ENCODE measurements at places on chromosomes 5 and 9.

- no peak for DNase-seq
These were observed 222.6 kb downstream of the MEF2C start for GRCh38 chr5:88660264-88660946.

DNA sequence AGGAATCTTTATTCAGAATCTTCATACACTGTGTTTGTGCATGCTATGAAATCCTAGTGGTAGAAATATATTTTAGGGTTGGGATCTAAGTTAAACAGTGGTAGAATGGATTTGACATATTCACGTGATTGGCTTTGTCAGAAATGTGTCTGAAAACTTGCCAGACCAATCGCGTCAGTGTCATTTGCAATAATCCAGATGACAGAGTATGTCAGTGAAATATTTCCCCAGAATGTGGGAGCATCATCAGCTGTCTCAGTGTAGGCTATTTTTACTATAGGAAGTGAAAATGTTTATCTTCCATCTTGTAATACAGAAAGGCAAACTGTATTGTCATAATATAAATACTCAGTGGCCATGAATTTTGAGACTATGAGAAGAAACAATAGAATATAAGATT is 220.6 kb upstream of the EDIL3 start:
- no peak for DNase-seq

DNA sequence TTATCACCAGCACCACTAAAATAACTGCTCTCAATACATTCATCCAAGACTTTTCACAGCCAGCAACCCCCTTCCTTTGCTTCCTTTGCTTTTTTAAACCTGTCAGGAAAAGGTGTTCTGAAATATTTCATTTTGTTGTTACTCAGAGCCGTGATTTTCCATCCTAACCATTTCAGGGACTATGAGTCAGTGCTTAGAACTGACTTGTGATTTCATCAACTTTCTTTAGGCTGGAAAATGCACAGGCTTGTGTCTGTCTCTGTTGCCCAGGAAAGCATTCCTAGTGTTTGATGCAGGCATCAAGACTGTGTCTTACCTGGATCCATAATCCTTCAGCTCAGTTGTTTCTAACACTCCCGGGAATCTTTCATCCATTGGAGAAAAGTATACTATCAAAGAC is 805.6 kb downstream of the BRINP1 start:
- DNase-seq: no peak

GRCh38 chr9:71648453-71648852 is 119.9 kb downstream of the CEMIP2 start:
- DNase-seq: no peak

DNA sequence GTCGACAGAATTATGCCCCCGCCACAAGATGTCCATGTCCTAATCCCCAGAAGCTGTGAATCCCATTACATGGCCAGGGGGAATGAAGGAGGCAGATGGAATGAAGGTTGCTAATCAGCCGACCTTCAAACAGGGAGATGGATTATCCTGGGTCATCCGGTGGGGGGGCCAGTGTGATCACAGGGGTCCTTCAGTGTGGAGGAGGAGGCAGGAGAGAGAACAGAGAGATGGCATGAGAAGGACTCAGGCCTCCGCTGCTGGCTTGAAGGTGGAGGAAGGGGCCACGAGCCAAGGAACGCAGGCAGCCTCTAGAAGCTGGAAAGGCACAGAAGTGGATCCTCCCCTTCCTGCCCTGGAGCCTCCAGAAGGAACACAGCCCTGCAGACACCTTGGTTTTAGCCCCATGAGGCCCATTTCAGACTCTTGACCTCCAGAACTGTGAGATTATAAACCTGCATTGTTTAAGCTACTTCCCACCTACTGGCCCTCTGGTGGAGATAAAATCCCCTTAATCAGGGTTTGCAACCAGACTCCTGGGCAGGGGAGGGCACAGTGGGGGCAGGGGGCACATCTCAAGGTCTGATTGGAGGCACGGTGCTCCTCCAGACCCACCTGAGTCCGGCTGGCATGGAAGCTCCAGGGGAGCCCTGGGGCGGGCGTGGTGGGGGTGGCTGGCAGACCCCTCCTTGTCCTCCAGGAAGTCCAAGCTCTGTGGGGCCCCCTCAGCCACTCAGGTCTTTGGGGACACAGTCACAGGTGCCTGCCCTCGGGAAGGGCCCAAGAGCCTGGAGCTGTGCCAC is 13.8 kb downstream of the PTGES2 start:
- DNase-seq: no peak

DNA sequence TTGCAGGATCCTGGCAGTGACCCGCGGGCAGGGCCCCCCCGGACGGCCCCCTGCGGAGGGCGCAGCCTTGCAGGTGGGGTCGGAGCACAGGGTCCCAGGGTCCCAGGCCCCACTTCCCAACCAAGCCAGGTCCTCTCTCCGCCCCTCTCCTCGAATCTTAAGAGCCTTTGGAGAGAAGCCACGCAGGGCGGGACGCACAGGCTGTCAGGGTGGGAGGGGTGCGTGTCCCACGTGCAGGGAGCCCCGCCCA is 18.4 kb upstream of the EGFL7 start:
- no peak for DNase-seq

DNA sequence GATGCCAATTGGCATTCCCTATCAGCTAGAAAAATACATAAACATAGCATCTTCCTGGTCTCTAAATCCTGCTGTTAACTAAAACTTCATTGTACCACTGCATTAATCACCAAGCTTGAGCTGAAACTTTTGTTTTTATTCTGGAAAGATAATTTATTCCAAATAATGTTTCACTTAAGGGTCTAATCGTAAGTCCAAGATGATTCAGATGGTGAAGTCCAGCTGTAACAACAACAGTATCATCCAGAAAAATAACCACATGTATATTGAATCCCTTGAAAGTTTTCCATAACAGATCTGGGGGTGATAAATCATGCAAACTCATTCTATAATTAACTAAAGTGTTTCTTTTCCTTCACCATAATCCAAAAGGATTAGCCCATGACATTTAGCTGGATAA is 23.9 kb downstream of the RORB start:
- DNase-seq: no peak

GRCh38 chr5:137209232-137209809 is 289.8 kb downstream of the SPOCK1 start:
- no peak for DNase-seq

DNA sequence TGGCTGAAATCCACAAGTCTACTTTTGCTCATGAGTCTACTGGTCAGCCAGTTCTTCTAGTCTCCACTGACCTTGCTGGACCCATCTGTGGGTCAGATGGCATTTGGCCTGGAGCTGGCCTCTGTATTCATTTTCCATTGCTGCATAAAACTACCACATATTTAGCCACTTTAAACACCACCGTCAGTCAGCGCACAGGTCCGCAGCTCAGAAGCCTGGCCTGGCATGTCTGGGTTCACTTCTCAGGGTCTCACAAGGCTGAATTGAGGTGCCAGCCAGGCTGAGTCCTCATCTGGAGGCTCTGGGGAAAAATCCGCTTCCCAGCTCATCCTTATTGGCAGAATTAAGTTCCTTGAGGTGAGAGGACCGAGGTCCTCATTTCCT is 54.7 kb downstream of the BARX1 start:
- no peak for DNase-seq

DNA sequence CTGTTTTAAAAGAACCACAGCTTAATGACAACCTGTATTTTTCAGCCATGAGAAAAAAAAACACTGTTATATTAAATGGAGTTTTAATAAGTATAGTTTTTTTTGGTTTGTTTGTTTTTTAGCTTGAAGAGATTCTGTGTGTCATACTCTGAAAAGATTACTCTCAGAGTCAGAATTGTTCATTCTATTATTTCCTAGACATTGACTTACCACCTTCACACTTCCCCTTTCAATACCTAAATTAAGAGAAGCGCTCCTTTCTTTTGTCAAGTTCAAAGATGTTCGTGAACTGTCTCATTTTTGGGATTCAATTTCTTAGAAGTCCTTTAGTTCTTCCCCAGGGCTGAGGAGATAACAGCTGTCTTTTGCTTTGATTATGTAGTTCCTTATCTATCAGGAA is 1201.6 kb upstream of the NUDT12 start:
- DNase-seq: no peak

DNA sequence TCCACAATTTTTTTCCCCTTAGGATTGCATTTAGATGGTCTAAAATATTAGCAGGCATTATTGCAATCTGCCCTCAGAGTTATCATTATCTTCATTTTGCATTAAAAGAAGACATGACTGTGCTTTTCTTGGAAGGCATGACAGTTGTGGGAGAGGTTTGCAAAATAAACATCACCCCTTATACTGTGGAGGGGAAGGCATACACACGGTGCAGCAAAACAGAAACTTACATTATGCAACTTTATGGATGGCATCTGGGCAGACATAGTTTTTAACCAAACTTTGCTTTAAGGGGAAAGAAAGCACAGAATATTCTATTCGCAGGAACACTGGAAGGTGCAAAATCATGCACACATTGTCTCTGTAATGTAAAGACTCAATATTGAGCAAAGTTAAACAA is 505.8 kb upstream of the ADAMTS16 start:
- DNase-seq: no peak

- no peak for DNase-seq
These were observed 52.6 kb downstream of the SRFBP1 start for GRCh38 chr5:122014236-122014935.

- DNase-seq: no peak
These were observed 104.2 kb upstream of the MVB12B start for GRCh38 chr9:126222363-126222834.

GRCh38 chr5:127612441-127613141 is 36.3 kb upstream of the CTXN3 start:
- no peak for DNase-seq

GRCh38 chr5:34685485-34686165 is 29.5 kb downstream of the RAI14 start:
- DNase-seq: no peak

DNA sequence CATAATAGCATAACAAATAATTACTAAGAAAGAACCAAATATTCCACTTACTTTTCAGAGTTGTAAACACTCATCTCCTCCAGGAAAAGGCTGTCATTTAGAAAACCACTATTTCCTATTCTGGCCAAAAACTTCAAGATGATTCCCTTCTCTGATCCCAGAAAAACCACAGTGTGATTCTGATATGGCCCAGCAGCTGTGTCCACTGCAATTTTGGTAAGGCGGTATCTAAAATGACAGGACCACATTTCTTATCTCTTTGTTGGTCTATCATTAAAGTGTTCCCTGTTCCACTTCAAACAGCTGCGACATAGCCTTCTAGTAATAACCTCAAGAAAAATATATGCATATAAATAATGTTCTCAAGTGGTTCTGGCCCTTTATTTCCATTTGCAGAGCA is 96.1 kb downstream of the SEMA6A start:
- no peak for DNase-seq

DNA sequence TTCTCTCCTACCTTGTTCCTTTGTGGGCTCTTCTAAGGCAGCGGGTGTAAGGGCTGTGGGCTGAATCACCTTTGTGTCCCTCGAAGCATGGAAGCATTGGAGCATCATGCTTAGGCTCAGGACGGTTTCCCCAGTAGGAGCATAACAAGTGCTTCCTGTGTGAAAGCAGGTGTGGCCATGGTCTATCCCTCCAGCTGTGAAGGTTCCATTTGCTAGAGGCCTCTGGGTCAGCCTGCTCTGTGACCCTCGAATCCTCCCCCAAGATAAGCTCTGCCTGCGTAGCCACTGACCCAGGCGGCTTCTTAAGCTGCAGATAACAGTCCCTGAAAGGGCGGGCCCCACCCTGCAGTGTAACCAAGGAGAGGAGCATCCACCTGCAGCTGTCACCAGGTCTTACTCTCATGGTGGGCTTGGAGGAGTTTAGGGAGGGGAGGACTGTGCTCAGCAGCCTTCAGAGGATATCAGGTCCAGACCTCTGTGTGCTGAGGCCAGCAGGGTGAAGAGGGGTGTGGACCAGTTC is 8.4 kb upstream of the NDST1 start:
- no peak for DNase-seq

- no peak for DNase-seq
These were observed 184.5 kb downstream of the PDZD2 start for GRCh38 chr5:31823472-31823871.

GRCh38 chr5:35762368-35762767 is 94.3 kb upstream of the IL7R start:
- no peak for DNase-seq

GRCh38 chr9:18666986-18667772 is 193.2 kb downstream of the ADAMTSL1 start:
- no peak for DNase-seq

- no peak for DNase-seq
These were observed 159.5 kb upstream of the SHB start for GRCh38 chr9:38228331-38229103.

- no peak for DNase-seq
These were observed 377.8 kb upstream of the CLINT1 start for GRCh38 chr5:158236511-158237335.

GRCh38 chr5:153233933-153234332 is 256.5 kb upstream of the GRIA1 start:
- no peak for DNase-seq

DNA sequence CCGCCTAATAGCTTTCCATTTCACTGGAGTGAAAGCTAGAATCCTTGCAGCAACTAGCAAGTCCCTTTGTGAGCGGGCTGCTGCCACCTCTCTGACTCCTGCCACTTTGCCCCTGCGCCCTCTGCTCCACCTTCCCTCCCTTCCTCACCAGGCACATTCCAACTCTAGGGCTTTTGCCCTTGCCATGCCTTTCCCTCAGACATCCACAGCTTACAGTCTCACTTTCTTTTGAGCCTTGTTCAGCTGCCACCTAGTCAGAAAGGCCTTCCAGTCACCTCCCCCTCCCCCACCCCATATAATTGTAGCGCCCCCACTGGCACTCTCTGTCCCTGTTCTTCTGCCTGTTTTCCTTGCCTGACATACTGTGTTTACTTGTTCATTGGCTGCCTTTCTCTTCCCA is 31.0 kb downstream of the CYSTM1 start:
- no peak for DNase-seq

DNA sequence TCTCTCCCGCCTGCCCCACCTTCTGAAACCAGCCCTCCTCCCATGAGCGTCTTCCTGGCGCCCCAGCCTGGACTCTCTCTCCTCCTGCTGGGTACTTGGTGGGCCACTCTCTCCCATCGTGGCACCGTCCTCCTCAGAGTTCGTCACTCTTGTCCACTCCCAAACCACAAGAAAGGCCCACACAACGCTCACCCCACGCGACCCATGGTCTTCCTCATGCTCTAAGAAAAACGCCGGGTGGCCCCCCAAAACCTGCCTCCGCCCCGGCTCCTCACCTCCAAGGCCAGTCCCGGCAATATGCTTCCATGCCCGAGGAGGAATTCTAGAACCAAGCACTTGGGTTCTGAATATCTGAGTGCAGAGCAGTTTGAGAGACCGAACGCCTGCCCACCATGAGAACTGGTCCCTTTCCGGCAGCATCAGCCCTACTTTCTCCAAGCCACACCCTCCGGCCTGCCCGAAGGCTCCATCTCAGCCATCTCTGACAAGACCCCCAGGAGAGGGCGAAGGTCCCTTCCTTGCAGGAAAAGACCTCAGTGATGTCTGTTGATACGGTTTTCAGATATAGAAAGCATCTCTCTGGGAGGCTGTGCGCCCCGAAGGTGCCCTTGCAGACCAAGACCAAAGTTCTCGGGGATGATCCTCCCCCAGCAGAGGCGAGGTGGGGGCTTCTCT is 15.0 kb downstream of the SLC6A3 start:
- no peak for DNase-seq

DNA sequence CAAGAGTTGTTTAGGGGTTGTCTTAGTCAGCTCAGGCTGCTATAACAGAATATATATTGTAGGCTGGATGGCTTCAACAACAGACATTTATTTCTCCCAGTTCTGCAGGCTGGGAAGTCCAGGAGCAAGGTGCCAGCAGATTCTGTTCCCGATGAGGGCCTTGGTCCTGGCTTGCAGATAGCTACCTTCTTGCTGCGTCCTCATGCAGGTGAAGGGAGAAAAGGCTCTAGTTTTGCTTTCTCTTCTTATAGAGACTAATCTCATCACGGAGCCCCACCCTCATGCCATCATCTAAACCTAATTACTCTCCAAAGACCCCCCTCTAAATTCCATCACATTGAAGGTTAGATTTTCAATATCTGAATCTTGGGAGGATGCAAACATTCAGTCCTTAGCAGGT is 246.0 kb upstream of the ANKRD55 start:
- no peak for DNase-seq

Data from stimulated activated CD4-positive, alpha-beta T cell treated with anti-CD3 and anti-CD28 coated beads, Interleukin-2, amount 100 ng/mL, for 48 hours (primary cell).